ENCODE measurements at places on chromosomes 6 and 20.

GRCh38 chr6:15551798-15552197, 111.0 kb downstream of the DTNBP1 start:
- no peak for DNase-seq

- DNase-seq = no peak
These were observed 93.2 kb downstream of the TBX18 start for GRCh38 chr6:84671183-84671582.

GRCh38 chr20:53755733-53756531, 162.3 kb upstream of the ZNF217 start:
- DNase-seq = no peak

DNA sequence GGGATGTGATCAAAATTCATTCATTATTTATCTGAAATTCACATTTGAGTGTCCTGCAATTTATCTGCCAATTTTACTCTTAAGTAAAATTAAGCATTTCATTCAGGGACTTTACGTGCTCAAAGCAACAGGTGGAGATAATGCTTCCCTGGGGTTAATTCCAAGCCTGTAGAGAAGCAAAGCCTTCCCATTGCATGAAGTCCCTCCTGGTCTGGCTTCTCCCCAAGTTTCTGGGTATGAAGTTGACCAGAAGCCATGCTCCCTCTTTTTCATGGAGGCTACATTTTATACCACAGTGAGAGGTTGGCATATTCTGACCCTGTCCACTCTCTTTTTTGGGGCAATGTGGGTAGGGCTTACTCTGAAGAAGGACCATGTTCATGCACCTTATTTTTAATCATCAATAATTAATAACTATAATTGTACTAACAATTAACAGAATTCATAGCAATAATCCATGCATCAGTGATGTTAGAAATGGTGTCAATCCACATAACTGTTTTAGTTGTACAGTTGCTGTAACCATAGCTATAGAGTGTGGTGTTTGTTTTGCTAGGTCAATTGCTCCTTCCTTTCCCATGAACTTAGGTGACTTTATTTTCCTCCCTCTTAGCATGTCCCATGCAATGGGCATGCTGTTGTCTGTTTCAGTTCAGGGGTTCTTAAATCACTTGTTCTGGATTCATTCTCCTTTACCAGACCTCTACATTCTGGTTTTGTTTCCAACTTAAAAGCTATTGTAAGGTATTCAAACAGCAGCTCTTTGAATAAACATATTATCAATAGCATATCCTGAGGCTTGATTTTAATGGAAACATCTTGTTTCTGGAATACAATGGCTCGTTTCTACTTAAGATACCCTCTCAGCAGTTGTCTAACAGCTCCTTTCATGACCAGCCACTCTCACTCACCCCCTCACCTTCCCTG, 1.5 kb downstream of the LAMA4 start:
- no peak for DNase-seq

- no peak for DNase-seq
These were observed 3.5 kb downstream of the SUMO4 start for GRCh38 chr6:149403534-149403933.

GRCh38 chr6:88763160-88763559, 200.3 kb downstream of the RNGTT start:
- DNase-seq = no peak

GRCh38 chr6:3755637-3756545, 4.4 kb upstream of the PXDC1 start:
- DNase-seq = no peak

- no peak for DNase-seq
These were observed 28.3 kb downstream of the PPP1R16B start for GRCh38 chr20:38833857-38834164.

DNA sequence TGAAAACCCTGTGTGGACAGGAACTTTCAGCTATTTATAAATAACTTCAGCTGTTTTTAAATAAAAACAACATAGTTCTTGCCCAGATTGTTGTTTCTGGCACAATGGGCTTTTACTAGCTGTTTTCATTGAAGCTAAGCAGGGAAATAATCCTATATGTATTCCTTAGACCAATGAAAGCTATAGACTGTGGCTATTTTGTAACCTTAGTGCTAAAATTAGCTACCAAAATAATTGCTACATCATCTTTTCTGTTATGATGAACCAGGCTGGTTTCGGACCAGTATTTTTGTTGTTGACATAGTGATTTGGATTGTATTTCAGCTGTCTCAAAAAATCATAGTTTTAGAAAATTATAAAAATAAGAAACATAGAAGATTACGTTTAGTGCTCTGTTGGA, 13.7 kb downstream of the PHF3 start:
- DNase-seq = no peak

DNA sequence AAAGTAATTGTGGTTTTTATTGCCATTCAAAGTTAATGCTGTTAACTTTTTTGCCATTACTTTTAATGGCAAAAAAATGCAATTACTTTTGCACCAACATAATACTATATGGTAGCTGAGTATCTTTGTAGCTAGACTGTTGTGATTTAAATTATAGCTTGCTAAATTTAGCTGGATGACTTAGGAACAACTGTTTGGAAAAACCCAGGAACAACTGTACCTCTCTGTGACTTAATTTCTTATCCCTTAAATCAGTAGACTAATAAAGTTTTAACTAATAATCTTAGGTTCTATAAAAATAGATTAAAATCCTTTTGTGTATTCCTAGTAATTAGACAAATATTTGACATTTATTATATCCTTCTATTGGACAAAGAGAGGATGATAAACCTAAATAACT, 268.2 kb downstream of the TENT5A start:
- DNase-seq = no peak

GRCh38 chr6:125367036-125367782, 65.4 kb upstream of the HDDC2 start:
- DNase-seq = no peak

DNA sequence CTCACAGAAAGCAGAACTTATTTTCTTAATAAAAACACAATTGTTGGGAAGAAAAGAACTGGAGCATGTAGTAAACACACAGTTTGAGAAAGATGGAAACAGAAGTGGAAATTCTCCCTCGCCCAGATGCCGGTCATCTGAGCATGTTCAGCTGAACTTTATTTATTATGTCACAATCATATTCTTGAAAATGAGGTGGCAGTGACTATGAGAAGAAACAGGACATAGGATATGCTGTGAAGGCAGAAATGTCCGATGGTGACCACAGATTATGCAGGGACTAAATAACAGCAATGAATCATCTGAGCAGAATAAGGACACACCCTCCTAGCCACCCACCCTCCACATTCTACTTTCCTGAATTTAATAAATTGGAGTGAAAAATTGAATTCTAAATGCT, 425.3 kb upstream of the NOX3 start:
- DNase-seq = no peak

DNA sequence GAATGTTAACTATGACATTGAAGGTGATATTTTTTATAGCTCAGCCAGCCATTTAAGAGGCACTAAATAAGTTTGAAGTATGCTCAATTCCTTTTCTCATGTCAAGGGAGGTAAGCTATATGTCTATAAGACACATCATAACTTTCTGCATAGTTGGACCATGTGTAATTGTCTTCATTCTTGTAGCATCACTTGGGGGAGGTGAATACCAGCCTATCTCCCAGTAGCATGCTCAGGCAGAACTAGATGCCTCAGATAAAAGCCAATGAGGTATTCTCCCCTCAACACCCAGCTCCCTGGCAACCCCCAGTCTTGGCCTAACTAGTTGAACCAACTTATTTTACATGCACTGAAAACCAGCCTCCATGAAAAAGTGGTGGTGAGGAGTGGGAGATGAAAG, 158.3 kb upstream of the JAG1 start:
- DNase-seq = no peak

GRCh38 chr20:52004715-52005114, 186.9 kb downstream of the ZFP64 start:
- DNase-seq = no peak

DNA sequence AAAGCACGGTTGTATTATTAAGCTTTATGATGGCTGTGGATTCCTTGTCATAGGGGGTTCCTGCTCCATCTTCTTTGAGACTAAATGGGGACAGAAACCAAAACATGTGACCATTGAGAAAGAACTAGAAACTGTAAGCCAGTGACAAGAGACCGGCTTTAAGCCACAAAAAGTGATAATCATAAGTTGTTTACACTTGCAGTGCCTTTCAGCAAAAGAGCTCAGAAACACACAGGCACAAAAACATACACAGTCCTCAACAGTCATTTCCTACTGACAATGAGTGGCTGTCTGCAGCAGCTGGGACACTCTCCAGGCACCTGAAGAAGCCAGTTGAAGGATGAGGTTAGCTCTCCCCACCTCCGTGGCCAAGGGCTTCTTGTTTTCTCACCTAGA, 20.0 kb upstream of the UBE2J1 start:
- no peak for DNase-seq

DNA sequence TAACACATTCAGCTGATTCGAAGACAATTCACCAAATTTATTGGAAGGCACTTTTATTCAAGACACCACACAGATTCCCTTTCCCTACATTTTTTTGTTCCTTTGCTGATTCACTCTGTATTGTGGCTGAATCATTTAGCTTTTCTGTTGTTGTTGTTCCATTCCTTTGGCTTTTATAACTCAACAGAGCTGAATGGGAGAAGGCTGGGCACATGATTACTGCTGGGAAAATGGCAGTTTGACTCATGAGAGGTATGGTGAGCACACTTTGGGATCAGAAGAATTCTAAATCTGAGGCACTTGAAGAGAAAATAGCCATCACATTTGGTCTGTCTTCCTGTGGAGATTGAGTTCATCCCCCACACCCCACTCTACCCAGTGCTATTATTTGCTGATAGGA, 15.7 kb upstream of the SAYSD1 start:
- DNase-seq = no peak

- DNase-seq = no peak
These were observed 51.7 kb upstream of the ADGRF4 start for GRCh38 chr6:47646689-47647088.

DNA sequence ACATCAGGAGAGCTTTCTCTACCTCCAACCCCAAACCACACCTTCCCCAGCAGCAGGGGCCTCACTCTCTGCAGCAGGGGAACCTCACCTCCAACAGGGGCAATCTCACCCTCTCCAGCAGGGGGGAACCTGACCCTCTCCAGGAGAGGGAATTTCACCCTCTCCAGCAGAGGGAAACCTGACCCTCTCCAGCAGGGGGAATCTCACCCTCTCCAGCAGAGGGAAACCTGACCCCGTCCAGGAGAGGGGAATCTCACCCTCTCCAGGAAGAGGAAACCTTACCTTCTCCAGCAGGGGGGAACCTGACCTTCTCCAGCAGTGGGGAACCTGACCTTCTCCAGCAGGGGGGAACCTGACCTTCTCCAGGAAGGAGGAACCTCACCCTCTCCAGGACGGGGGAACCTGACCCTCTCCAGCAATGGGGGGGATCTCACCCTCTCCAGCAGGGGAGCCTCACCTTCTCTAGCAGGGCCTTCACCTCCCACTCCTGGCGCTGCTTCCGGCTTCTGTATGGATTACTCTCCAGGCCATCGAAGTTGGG, 3.1 kb downstream of the B3GALT4 start:
- DNase-seq = no peak

- no peak for DNase-seq
These were observed 303.6 kb upstream of the FERMT1 start for GRCh38 chr20:6426287-6426891.

DNA sequence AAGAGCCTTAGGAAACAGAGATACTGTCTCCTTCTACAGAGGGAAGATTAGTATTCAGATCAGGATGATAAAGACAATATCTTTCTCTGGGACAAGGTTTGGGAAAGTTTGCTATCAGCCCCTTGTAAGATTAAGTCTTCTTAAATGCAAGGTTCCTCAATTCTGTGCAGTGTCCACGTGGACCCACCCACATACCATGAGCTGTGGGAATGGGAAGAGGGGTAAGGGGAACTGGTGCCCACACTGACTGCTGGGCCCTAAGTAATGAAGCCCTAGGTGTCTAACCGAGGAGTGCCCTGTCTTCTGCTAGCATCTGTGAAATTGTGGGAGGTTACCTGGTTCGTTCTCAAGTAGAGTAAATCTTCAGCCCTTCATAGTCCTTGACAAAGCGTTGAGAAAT, 5.8 kb upstream of the SSTR4 start:
- DNase-seq = no peak

- DNase-seq = no peak
These were observed 41.0 kb upstream of the NFATC2 start for GRCh38 chr20:51583499-51583898.

- no peak for DNase-seq
These were observed 17.5 kb downstream of the FYN start for GRCh38 chr6:111855753-111856152.

DNA sequence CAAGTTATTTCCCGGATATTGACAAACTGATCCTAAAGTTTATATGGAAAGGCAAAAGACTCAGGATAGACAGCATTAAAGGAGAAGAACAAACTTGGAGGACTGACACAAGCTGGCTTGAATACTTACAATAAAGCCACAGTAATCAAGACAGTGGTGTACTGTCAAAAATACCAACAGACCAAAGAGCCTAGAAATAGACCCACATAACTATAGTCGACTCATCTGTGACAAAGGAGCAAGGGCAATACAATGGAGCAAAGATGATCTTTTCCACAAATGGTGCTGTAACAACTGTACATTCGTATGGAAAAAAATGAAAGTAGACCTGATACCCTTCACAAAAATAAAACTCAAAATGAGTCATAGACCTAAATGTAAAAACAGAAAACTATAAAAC, 46.0 kb downstream of the ABHD12 start:
- DNase-seq = no peak

DNA sequence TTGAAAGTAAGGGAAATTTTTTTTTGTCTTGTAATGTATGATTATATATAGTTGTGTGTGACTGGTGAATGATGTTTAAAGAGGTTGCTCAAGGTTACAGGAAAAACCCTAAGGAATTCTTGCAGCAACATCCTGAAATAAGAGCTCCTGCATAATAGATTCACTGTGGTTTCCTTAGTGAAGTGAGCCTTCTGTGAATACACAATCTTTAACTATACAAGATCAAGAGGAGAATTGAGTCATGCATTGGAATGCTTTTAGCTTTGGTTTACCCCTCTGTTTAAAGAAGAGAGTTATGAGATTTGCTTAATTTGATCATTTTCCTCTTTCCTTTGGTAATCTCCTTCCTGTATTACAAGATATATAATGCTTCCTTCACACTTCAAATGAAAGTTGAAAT, 141.6 kb upstream of the EYA4 start:
- no peak for DNase-seq

- DNase-seq = no peak
These were observed 1.2 kb downstream of the TSBP1 start for GRCh38 chr6:32370505-32370904.

- DNase-seq = no peak
These were observed 32.4 kb upstream of the TPBG start for GRCh38 chr6:82331031-82331773.

- DNase-seq = no peak
These were observed 310.4 kb upstream of the SUPT3H start for GRCh38 chr6:45688180-45688579.

GRCh38 chr20:46482864-46483263, 30.5 kb downstream of the ZNF334 start:
- no peak for DNase-seq

- no peak for DNase-seq
These were observed 150.3 kb downstream of the AKAP7 start for GRCh38 chr6:131285548-131285947.

Data from amygdala (tissue), 56 donors.